NCI-H524 (cell line): ENCODE measurements at places on chromosomes 13 and 19.

DNA sequence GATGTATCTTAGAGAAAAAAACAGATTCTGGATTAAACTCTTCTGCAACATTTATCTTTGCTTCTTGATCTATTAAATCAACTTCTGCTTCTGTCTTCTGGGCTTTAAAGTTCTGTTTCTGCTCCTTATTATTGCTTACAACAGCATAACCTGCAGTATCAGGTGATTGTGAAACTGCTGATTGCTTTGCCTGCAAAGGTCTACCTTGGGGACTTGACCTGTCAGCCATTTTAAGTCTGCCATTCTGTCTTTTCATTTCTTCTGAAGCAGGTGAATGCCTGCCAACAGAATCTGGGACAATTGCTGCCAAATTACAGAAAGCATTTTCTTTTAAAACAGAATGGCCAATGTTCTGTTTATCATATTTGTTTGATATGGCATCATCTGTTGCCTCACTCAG, 31.1 kb downstream of the TEX30 start:
- DNase-seq = no peak

DNA sequence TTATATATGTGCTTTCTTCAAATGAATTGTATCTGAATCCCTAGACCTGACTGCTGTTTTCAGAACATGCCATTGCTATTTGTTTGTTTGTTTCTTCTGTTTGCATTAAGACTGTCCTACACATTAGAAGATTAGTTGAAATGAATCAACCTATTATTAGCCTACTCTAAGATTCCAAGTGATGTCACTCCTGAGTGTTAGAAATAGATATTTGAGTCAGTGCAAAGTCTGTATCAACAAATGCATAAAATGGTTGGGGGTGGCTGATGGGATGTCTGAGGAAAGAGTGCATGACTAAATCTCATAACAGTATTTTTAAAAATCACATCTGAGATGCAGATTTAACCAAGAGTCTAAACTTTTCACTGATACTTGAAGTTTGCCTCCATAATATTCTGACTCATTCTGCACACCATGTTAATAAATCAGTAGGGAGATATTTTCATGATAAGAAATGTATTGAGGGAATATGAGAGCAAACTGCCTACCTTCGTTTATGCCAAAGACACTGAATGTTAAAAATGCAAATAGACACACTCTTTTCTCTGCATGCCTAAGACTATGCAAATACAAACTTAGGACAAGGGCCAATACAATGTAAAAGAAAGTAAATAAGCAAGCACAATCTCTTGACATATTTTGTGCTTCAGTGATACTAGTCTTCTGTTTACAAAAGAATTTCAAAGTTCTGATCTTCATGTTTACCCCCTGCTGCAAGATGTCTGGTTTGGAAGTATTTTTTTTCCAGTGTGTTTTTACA, 253.3 kb downstream of the LIG4 start:
- no peak for DNase-seq

- no peak for DNase-seq
These were observed 529.9 kb downstream of the SLITRK1 start for GRCh38 chr13:83352391-83352790.

- no peak for DNase-seq
These were observed 9.4 kb downstream of the FOSB start for GRCh38 chr19:45477186-45477585.

- no peak for DNase-seq
These were observed 31.0 kb upstream of the COX7A1 start for GRCh38 chr19:36183245-36183628.

DNA sequence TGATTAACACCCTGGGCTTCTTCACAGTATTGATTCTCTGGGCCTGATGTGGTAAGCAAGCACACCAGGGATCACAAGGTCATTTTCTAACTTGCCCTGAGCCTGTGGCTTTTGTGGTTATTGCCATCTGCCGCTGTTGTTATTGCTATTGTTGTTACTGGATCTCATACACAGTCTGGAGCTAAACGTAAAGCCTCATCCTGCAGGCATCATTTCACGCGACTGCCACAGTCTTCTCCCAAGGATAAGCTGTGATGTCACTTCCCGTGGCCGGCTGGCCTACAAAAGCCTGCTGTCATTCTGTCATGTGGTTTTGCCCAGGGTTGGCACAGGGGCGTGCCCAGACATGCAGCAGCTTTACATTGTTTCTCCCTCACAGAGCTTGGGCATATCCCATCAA, 154.0 kb upstream of the GPR12 start:
- DNase-seq = peak; percentile 65

- no peak for DNase-seq
These were observed 1.8 kb upstream of the SYNE4 start for GRCh38 chr19:36010402-36010801.

DNA sequence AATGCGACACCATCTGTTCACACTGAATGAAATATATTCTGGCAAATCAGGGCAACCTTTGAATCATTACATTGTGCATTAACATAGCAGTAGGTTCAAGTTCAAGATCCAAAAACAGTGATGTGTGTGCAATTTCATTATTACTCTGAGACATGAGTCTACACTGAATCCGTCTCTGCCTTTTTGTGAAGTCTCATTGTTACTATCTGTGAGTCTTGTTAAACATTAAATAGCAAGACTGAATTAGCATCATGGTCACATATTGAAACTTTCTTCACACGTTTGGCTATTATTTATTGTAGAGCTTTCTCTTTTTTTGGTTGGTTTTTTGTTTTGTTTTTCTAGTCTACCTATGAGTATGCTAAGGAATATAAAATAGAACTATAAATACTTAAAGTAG, 117.1 kb upstream of the SLITRK5 start:
- DNase-seq = peak; percentile 2

- no peak for DNase-seq
These were observed 70.0 kb downstream of the GPC6 start for GRCh38 chr13:93296584-93296983.

GRCh38 chr19:44757735-44758505, 9.4 kb downstream of the BCL3 start:
- DNase-seq = no peak
